T-helper 17 cell (primary cell): ENCODE measurements at places on chromosomes 4 and X. TPM values are rescaled to one million over a fixed set of nuclear protein-coding genes. Genes with fewer than 3 reads are reported as not detected.

DNA sequence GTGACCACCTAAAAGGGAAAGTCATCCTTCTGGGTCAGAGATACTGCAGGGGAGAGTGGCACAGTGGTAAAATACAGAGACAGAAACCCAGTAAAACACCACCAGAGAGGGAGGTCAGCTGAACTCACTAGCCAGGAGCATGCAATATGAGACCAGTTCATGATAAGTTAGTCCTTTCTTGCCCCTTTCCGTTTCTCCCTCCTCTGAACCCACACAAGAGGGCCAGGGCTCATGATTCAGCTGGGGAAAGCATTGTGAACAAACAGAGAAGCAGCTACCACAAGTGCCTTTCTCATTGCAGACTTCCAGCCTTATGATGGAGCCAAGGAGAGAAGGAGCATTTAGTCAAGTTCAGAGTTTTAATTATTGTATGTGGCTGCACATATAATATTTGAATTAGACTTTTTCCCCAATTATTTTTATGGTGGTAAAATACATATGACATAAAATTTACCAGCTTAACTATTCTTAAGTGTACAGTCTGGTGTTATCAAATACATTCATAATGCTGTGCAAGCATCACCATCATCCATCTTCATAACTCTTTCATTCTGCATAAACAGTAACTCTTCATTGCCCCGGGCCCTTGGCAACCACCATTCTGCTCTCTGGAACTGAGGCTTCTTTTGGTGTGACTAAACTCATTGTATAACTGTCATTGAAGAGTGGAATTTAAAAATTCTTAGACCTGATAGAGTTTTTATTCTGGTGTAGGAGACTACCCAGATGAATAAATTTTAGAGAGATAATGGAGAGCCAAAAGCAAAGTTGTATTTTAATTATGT, 114.6 kb downstream of the DDIT4L start:
- no peak for DNase-seq

DNA sequence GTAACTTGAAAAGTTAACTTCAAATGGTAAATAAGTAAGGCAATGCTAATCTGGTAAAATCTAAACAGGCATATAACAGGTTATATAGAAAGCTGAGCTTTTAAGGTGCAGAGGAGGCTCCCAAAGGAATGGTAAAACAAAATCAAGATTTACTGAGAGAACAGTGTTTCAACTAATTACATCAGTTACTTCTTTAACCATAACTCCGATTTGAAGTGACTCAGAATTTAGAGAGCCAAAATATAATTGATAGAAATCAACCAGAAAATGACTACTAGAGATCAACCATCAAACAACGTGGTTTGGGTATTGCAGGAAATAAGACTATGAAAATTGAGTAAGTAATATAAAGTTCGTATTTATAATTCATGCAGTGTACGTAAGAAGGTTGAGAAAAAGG, 6.9 kb downstream of the G3BP2 start:
- no peak for DNase-seq

DNA sequence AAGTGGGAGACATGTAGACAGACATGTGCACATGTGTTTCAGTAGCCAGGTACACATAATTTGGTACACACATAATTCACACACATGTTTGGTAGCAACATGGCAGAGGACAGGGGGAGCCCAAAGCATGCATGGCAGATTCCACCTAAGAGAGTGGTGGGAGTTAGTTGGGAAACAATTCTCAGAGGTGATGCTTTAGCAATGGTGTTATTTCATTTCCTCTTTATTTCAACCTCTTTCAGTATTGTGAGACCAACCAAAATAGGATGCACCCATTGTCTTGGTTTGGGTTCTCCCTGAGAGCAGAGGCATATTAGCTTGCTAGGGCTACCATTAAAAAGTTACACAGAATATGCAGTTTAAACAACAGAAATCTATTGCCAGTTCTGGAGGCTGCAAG, 92.2 kb upstream of the ANXA3 start:
- DNase-seq: no peak

GRCh38 chrX:24377911-24378468, 17.6 kb downstream of the SUPT20HL1 start:
- DNase-seq: no peak

Gene SHROOM2
- total RNA-seq: not detected
